Mucosa of descending colon (tissue), 3 donors: ENCODE measurements at places on chromosomes 13 and 19. TPM values are rescaled to one million over a fixed set of nuclear protein-coding genes. Genes with fewer than 3 reads are reported as not detected.

RNF113B gene
- total RNA-seq = not detected

NTF4 gene
- total RNA-seq = not detected

SYNGR4 gene
- total RNA-seq = not detected

PDE4A gene
- 7.0 TPM for total RNA-seq

MYO1F gene
- total RNA-seq = 26.5 TPM

FFAR3 gene
- total RNA-seq = not detected

N4BP2L1 gene
- total RNA-seq = 8.5 TPM

DZIP1 gene
- 23.6 TPM for total RNA-seq

TNNT1 gene
- total RNA-seq = 1.1 TPM

GJB6 gene
- not detected for total RNA-seq

SLC6A16 gene
- 0.52 TPM for total RNA-seq

CEACAM5 gene
- total RNA-seq = 3,325 TPM

NOTCH3 gene
- total RNA-seq = 13.0 TPM

ADM5 gene
- total RNA-seq = 0.69 TPM

ATP8B3 gene
- total RNA-seq = 0.55 TPM

ZNF69 gene
- 23.4 TPM for total RNA-seq

TINCR gene
- 9.0 TPM for total RNA-seq

IRGC gene
- not detected for total RNA-seq

KANK3 gene
- total RNA-seq = 2.0 TPM

PSG4 gene
- total RNA-seq = not detected

ELL gene
- total RNA-seq = 17.8 TPM

GJA3 gene
- not detected for total RNA-seq

IL4I1 gene
- 1.6 TPM for total RNA-seq

CPT1C gene
- 7.6 TPM for total RNA-seq

PSG11 gene
- total RNA-seq = not detected

TTC9B gene
- total RNA-seq = not detected
